ENCODE measurements at places on chromosomes 13 and 19. TPM values are rescaled to one million over a fixed set of nuclear protein-coding genes. Genes with fewer than 3 reads are reported as not detected.

IGLON5 gene
- not detected for total RNA-seq

SIAH3 gene
- not detected for total RNA-seq

C13orf42 gene
- total RNA-seq: not detected

LAIR1 gene
- not detected for total RNA-seq

HSPH1 gene
- total RNA-seq: 97.3 TPM

TNFRSF19 gene
- 3.1 TPM for total RNA-seq

Measured in A549 treated with RU486 at 1 μM for 4 hours (cell line).